ENCODE measurements at places on chromosomes 6 and 20. TPM values are rescaled to one million over a fixed set of nuclear protein-coding genes. Genes with fewer than 3 reads are reported as not detected.

The CST8 gene
- not detected for total RNA-seq

The SCRT2 gene
- total RNA-seq: not detected

The RIMS4 gene
- total RNA-seq: 1.6 TPM

DNA sequence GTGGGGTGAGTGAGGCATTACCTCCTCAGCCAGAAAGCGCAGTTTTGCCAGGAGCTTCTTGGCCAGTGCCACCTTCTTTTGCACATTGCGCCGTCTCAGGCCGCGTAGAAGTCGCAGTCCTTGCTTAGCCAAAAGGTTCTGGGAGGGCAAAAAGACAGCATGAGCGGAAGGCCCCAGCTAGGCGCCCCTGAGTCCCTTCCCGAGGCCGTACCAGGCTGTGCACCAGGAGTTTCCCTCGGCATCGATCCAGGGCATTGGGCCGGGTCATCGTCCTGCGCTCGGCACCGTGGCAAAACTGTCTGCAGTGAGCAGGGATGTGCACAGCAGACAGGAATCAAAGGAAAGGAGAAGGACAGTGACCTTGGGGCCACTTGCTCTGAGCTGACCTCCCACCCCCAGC lies 20.2 kb upstream of the SPAG4 start:
- no peaks in the 10 kb centered on the region for H3K4me1 ChIP-seq
- H3K27ac ChIP-seq: no peak overlapping the region
- H3K36me3 ChIP-seq: no peaks in the 10 kb centered on the region
- no peak overlapping the region for H3K4me3 ChIP-seq
- DNase-seq: no peak
- H3K27me3 ChIP-seq: peaks cover 44% of the 10 kb centered on the region

- H3K4me3 ChIP-seq: no peak overlapping the region
- peaks cover 32% of the 10 kb centered on the region for H3K4me1 ChIP-seq
- H3K27me3 ChIP-seq: no peaks in the 10 kb centered on the region
- H3K36me3 ChIP-seq: peaks cover 5% of the 10 kb centered on the region
Measured at GRCh38 chr6:129659167-129659566, 50.8 kb downstream of the ARHGAP18 start.

GRCh38 chr6:30678964-30679726 lies 6.3 kb upstream of the DHX16 start:
- H3K4me3 ChIP-seq: no peak overlapping the region
- H3K36me3 ChIP-seq: peaks cover 12% of the 10 kb centered on the region
- no peak overlapping the region for H3K27ac ChIP-seq
- peak; percentile 94 for DNase-seq
- H3K27me3 ChIP-seq: no peaks in the 10 kb centered on the region
- H3K4me1 ChIP-seq: peaks cover 40% of the 10 kb centered on the region

- no peak overlapping the region for H3K27ac ChIP-seq
- H3K36me3 ChIP-seq: no peaks in the 10 kb centered on the region
Measured at GRCh38 chr20:38805958-38806854, 709 bp downstream of the PPP1R16B start.

DNA sequence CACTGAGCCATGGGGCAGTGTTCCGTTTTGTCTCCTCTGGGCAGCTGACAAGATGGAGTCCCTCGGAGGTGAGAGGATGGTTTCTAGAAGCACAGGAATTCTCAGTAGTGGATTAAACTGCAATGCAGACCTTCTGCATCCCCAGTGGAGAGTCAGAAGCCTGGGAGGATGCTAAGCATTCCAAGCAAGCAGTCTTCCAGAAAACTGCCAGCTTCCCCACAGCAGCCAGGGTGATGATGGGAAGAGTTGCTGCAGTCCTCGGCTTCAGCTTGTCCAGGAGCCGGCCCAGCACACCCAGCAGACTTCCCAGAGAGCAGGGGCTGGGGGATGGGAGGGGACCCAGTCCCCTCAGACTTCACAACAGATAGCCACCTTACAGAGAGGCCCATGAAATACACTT lies 163.6 kb downstream of the LY86 start:
- H3K4me3 ChIP-seq: no peak overlapping the region
- no peak overlapping the region for H3K27ac ChIP-seq
- no peaks in the 10 kb centered on the region for H3K36me3 ChIP-seq
- H3K27me3 ChIP-seq: no peaks in the 10 kb centered on the region
- peaks cover 13% of the 10 kb centered on the region for H3K4me1 ChIP-seq

DNA sequence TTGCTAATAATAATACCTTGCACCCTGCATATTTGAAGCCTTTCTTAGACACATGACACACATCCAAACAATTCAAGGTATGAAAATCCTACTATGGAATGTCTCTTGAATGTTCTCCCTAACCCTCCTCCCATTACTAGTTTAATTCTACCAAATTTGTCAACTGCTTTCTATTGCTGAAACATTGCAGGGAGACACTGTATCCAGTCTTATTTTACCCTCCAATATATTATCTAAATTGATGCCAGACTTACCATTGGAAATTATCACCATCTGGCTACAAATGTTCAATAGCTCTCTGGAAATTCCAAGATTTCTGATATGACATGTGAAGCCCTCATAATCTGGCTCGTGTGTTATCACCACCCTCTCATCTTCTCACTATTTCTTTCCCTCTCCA lies 1027.3 kb upstream of the CITED2 start:
- no peaks in the 10 kb centered on the region for H3K27me3 ChIP-seq
- no peaks in the 10 kb centered on the region for H3K36me3 ChIP-seq
- H3K4me1 ChIP-seq: peaks cover 15% of the 10 kb centered on the region
- H3K4me3 ChIP-seq: no peak overlapping the region
- peak overlapping the region; percentile 76 for H3K27ac ChIP-seq

The LIME1 gene
- 13.8 TPM for total RNA-seq

- DNase-seq: peak; percentile 93
- H3K4me3 ChIP-seq: peak overlapping the region; percentile 76
- peaks cover 21% of the 10 kb centered on the region for H3K36me3 ChIP-seq
- H3K27me3 ChIP-seq: no peaks in the 10 kb centered on the region
Measured at GRCh38 chr20:45910670-45911485, 1.1 kb downstream of the PLTP start.

DNA sequence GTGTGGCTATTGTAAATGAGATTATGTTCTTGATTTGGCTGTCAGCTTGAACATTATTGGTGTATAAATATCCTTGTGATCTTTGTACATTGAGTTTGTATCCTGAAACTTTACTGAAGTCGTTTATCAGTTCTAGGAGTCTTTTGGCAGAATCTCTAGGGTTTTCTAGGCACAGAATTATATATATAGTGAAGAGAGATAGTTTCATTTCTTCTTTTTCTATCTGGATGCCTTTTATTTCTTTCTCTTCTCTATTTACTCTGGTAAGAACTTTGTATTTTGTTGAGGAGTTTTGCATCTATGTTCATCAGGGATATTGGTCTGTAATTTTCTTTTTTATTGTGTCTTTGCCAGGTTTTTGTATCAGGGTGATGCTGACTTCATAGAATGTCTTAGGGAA lies 589.2 kb upstream of the MAN1A1 start:
- no peak for DNase-seq
- no peaks in the 10 kb centered on the region for H3K4me1 ChIP-seq
- no peak overlapping the region for H3K27ac ChIP-seq
- no peaks in the 10 kb centered on the region for H3K27me3 ChIP-seq
- H3K4me3 ChIP-seq: no peak overlapping the region
- no peaks in the 10 kb centered on the region for H3K36me3 ChIP-seq
